AML-193 (cell line): ENCODE measurements at places on chromosomes 1 and 21.

DNA sequence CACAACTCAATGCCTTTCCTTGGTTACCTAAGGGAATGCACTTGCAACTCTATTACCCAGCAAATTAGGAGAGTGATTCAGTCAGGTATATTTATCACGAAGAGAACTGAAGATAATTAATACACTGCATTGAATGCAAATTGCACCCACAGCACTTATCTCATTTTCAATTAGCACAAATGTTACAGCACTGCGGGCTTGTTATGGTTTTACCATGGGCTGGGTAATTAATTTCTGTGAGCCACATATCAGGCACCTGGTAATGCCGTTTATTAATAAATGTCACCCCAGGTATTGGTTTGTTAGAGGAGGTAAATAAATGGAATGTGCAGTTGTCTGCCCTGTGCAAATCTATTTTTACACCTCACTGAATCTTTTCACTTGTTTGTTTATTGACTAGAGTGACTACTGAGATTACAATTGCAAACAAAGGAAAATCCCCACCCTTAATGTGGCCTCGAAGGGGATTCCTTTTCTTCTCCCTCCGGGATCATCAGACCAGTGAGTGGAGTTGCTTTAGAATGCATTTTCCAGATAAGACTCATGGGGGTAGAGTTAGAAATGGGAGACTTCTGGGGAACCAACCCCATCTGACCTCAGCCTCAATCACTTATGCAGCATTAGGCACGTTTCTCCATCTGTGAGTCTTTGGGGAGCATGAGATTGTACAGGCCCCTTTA, 269.3 kb downstream of the RPS6KC1 start:
- DNase-seq: no peak

GRCh38 chr1:227901239-227901905, 46.4 kb downstream of the WNT9A start:
- no peak for DNase-seq

DNA sequence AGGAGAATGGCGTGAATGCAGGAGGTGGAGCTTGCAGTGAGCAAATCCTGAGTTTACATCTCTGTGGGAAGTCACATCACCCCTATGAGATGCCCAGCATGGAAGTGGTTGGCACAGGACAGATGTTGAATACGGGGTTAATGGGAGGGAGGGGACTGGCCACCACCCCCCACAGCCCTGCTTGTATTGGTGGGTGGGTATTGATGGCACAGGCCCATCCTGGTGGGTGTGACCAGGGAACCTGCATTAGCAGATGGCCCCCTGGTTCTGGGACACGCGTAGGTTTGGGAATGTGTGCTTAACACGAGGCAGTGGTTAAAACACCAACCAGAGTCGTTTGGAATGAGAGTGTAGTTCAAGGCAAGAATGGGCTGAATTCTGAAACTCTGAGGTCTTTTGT, 117.9 kb downstream of the PRDM2 start:
- no peak for DNase-seq

DNA sequence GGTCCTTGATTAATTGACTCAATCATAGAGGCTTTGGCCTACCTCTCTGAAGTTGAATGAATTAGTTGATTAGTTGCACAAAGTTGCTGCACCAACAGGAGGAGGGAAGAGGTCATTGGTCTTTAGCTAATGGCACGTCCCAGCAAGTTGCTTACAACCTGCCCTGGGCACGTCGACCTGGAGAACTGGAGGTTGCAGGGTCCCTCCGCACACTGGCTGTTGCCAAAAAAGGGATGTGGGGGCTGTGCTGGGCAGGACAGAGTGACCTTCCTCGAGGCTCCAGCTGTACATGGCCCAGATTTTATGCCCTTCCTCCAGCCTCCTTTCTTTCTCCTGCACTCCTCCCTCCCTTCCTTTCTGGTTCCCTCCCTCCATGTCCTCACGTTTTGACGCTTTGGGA, 230.3 kb upstream of the VAMP3 start:
- no peak for DNase-seq

- peak; percentile 62 for DNase-seq
These were observed 50.6 kb upstream of the MRPS6 start for GRCh38 chr21:34022627-34023335.

- DNase-seq: no peak
These were observed 6.6 kb upstream of the ETV3L start for GRCh38 chr1:157105988-157106812.

DNA sequence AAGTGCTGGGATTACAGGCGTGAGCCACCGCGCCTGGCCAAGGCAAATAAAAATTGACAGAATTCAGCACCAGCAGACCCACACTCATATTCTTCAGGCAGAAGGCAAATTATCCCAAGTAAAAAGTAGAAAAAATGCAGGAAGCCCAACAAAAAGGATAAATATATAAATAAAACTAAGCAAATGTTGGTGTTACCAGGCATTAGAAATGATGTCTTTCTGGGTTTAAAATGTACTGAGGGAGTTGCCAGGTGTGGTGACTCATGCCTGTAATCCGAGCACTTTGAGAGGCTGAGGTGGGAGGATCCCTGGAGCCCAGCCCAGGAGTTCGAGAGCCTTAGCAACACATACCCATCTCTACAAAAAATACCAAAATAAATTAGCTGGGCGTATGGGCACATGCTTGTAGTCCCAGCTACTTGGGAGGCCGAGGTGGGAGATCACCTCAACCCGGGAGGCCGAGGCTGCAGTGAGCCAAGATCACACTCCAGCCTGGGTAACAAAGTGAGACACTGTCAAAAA, 6.3 kb downstream of the INTS11 start:
- DNase-seq: no peak

DNA sequence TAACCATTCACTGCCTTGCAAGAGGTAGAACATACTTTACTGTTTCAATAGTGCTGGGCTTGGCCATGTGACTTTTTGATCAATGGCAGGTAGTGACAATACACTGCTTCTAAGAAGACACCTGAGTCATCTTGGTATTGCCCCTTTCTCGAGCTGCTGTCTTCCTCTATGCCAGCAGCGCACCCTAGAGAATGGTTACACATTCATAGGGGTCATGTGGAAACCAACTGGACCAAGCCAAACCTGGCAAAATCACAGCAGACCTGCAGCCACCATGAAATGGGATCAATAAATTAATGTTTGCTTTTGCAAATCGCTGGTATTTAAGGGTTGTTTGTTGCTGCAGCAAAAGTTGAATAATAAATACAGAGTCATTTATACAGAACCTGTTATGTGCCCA, 122.3 kb downstream of the GRIK1 start:
- no peak for DNase-seq

DNA sequence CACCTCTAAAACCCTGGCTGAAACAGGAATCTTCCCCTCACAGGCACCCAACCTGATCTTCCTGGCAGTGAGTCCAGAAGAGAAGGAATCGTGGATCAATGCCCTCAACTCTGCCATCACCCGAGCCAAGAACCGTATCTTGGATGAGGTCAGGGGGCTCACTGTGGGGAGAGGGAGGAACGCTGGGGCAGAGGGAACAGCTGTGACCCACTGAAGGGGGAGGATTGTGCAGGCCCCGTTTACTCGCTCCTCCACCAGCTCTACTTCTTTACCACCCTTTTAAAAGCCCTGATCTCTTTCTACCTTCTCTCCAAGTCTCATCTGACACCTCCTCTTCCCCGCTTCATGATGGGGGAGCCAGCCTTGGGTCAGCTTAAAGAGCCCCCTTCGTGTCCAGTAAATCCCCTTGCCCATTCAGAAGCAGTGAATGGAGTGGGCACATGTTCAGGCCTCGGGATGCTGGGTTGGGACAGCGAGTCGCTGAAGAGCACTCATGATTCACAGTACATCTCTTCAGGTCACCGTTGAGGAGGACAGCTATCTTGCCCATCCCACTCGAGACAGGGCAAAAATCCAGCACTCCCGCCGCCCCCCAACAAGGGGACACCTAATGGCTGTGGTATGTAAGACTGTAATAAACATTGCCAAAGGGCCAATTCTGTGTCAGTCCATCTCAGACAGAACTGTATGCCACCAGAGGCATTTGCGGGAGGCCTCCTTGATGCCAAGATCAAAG, 7.3 kb downstream of the PLEKHO1 start:
- DNase-seq: no peak

DNA sequence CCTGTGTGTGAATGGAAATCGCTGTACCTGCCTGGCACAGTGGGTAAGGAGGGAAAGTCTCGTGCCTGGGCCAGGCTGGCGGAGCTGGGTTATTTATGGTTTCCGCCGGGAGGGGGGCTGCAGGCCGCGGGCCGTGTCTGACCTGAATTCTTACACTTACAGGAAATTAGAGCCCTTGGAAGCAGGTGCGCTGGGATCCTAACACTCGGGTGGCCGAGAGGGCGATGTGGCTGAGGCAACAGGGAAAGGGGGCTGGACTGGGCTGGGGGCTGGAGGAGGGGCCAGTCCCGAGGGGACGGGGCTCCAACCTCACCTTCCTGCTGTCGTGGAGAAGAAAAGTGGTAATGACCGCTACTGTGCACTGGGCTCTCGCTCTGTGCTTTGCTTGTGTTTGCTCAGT, 109.4 kb upstream of the WNT4 start:
- DNase-seq: no peak

DNA sequence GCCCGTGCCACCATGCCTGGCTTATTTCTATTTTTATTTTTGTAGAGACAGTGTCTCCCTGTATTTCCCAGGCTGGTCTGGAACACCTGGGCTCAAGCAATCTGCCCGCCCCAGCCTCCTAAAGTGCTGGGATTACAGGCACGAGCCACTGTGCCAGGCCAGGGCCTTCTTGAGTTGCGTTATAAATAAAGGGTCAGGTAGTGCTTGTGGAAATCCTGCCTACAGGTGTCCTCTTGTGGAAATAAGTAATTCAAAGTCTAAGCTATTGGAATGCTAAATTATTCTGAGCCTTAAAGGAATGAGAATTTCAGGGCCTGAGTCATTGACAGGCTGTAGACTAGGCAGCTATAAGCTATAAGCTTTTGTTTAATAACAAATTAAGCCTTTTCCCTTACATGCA, 8.1 kb upstream of the SFT2D2 start:
- no peak for DNase-seq

- no peak for DNase-seq
These were observed 12.9 kb downstream of the COL16A1 start for GRCh38 chr1:31690921-31691320.

- no peak for DNase-seq
These were observed 11.5 kb downstream of the AK2 start for GRCh38 chr1:33025180-33025569.

DNA sequence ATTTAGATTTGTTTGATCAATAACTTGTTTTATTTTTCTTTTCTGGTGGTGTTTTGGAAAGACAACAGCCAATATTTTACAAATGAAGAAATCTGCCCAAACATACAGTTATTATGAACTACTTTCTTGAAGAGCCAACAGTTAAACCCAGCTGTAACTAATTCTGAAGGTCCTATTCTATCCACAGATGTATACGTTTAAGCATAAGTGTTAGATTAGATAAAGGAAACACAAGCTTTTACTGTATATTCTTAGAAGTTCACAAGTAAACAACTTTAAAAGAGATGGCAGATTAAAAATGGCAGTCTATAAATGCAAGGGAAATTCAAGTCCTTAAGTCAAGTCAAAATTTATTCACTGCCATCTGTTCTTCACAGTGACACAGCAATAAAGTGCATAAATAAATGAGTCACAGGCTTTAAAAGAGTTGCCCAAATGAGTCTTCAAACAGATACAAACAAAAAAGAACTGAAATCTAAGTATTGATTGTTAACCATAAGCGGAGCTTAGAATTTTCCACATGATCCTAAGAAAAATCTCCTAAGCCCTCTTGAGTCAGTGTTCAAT, 49.9 kb upstream of the KCNH1 start:
- DNase-seq: no peak

GRCh38 chr21:33384841-33385331, 18.3 kb upstream of the IFNGR2 start:
- DNase-seq: no peak
